ENCODE measurements at places on chromosomes 6 and 20. TPM values are rescaled to one million over a fixed set of nuclear protein-coding genes. Genes with fewer than 3 reads are reported as not detected.

GRCh38 chr6:4693173-4693970 is 82.8 kb upstream of the CDYL start:
- DNase-seq: no peak

DNA sequence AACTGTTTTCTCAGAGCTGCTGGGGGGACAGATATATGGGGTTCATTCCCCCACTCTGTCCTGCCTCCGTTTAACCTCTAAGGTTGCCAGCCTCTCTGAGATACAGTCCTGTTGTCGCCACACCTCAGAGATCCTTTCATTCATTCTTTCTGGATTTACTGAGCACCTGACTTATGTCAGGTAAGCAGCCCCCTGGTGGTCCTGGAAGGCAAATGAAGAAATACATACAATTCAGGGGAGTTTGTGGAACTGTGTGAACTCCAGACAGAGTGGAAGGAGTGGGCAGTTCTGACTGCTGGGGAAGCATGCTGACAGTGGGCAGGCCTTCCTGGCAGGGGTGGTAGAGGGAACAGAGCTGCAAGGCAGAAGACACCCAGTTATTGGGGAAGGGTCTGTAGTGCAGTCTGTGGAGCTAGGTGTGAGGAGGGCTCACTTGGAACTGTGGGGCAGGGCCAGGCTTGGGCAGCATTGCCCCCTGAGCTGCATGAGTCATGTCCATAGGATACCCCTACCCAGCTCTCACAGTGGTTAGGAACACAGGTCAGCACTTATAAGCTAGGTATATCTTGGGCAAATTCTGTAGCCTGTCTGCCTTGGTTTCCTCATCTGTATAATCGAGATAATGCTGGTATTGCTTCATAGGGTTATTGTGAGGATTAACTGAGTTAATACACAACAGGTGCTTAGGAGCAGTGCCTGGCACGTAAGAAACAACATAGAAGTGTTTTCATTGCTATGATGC is 12.8 kb upstream of the SGK2 start:
- DNase-seq: no peak

Gene UBD
- polyA plus RNA-seq: 1.3 TPM

DNA sequence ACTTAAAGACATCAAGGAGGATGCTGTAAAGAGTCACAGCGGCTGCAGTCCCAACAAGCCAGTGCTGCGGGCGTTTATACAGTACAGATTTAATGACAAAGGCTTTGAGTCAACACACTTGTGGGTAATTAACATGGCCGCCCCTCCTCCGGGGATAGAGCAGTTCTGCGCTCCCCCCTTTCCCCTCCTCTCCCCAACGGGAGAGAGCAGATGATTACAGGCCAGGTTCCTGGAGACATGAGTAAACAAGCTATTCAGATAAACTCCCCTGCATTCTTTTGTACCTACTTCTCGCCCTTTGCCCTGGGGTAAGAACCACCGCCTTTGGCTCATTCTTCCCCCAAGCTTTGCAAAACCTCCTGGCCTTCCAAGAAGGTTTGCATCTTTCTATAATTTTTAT is 23.6 kb upstream of the FABP7 start:
- no peak for DNase-seq

- DNase-seq: no peak
Measured at GRCh38 chr6:154384191-154384590, 27.6 kb upstream of the IPCEF1 start.

Gene DEFB132
- 0.10 TPM for polyA plus RNA-seq

Gene TOX2
- polyA plus RNA-seq: 5.5 TPM

DNA sequence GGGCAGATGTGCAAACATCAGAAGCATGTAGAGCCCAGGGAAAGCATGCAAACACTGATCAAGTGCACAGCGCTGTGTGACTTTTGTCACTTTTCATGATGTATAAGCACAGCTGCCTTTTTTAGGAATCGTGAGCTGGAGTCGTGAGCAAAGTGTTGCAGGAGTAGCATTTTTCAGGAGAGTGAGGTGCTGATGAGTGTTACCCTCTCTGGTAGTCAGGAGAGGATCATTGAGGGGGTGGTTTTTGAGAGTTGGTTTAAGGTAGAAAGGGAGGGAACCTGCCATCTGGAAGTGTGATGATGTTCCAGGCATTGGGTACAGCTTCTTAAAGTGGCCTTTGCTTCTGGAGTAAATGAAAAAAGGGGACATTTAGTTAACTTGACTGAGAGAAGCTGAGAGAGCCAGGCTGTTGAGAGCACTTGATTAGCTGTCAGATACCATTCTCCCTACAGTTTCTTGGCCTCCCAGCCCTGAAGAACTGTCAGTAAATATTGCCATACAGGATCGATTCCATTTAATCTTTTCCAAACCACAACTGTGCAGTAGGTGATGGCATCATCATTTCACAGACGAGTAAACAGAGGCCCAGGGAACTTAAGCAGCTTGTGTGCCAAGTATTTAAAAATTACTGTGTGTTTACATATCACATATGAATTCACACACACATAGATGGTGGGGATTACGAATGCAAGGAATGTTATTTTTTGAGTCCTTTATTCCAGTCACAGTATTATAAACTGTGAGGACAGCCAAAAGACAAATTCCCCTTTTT is 28.9 kb downstream of the TPD52L1 start:
- no peak for DNase-seq

- no peak for DNase-seq
Measured at GRCh38 chr20:61902221-61902869, 163.3 kb downstream of the TAF4 start.

DNA sequence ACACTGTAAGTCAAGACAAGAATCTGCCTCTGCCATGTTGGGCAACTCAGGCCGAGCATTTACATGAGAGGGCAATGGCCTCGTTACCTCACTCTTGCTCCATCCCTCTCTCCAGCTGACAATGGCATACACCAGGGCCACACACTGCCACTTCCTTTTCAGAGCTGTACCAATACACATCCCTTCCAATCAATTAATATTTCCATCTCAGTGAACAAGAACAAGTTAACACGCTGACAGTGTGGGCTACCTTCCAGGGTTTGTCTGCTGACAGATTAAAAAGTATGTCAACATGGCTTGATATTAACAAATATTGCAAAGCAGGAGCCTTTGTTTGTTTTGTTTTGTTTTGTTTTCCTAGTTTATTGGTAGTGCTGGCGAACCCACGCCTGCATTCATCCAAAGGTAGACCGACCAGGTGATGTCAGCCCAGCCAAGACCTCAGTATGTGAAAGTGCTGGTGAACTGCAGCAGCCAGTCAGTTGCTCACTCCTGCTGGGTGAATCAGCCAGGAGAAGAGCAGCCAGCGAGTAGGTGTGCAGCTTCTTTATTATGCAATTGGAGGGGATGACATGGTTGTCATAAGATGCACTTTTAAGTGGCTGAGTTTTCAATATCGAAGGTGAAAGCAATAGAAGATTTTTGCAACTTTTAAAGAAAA is 487.3 kb upstream of the JARID2 start:
- DNase-seq: no peak

DNA sequence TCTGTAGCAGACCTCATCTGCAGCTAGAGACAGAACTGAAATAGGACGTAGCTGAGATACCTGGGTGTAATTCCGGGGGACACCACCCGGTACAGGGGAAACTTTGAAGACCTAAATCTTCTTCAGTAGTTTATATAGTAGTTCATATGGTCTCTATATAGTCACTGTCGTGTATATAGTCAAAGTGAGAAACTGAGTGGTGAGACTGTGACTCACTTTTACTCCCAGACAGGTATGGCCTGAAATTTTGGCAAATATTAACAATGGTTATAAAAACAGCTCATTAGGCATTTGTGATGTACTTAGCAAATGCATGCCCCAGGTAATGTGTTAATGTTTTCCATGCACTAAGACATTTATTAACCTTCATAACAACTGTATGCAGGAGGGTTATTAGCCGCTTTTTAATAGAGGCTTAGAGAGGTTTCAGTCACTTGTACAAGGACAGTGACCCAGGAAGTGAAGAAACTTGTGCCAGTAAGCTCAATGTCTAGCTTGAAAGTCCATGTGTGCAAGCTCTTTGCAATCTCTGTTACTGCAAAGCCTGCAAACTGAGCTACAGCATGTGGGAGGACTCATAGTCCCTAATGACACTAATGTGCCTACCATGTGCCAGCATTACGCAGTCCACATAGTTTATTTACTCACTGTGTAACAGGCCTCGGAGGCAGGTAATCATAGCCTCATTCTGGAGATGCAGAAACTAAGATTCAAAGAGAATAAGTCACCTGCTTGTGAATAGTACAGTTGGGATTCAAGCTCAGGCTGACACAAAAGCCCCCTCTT is 165.4 kb upstream of the CHD6 start:
- no peak for DNase-seq

Gene UBE2C
- 70.7 TPM for polyA plus RNA-seq

Gene MYCT1
- 15.9 TPM for polyA plus RNA-seq

DNA sequence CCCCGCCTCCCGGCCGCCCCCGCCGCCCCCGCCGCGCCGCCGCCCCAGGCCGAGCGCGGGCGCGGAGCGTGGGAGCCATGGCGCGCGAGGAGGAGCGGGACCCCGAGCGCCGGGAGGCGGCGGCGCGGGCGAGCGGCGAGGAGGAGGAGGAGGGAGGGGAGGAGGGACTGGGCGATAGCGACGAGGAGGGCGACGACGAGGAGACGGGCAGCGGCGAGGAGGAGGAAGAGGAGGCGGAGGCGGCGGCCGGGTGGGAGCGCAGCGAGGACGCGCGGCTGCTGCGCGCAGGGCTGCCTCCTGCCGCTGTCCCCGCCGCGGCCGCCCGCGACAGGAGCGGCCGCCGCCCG is at the start of gene SLC24A3:
Gene SLC24A3 (plus strand): TSS at position 174 of the 347 bp plus-strand sequence.
- DNase-seq: no peak

GRCh38 chr20:1555952-1556351 is 1.6 kb downstream of the SIRPD start:
- no peak for DNase-seq

DNA sequence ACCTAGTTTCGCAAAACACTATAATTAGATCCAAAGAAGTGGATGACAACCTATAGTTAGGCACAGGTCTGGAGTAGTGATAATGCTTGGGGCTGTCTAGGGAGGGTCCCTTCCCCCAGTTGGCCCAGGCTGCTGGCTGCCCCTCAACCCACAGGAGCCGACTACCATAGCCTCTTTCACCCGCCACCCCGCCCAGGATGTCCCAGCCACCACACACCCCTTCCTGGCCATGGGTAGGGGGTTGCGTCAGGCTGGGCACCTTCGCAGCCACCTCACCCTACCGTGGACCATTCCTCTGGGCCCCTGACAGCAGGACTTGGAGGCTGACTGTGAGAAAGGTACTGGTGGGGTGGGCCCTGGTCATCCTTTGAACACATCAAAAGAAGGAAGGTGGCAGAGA is 8.5 kb downstream of the TFEB start:
- no peak for DNase-seq

Gene ADGRF4
- polyA plus RNA-seq: 0.30 TPM

GRCh38 chr20:11076434-11077105 is 402.8 kb upstream of the JAG1 start:
- DNase-seq: no peak

Gene THEMIS
- polyA plus RNA-seq: not detected

DNA sequence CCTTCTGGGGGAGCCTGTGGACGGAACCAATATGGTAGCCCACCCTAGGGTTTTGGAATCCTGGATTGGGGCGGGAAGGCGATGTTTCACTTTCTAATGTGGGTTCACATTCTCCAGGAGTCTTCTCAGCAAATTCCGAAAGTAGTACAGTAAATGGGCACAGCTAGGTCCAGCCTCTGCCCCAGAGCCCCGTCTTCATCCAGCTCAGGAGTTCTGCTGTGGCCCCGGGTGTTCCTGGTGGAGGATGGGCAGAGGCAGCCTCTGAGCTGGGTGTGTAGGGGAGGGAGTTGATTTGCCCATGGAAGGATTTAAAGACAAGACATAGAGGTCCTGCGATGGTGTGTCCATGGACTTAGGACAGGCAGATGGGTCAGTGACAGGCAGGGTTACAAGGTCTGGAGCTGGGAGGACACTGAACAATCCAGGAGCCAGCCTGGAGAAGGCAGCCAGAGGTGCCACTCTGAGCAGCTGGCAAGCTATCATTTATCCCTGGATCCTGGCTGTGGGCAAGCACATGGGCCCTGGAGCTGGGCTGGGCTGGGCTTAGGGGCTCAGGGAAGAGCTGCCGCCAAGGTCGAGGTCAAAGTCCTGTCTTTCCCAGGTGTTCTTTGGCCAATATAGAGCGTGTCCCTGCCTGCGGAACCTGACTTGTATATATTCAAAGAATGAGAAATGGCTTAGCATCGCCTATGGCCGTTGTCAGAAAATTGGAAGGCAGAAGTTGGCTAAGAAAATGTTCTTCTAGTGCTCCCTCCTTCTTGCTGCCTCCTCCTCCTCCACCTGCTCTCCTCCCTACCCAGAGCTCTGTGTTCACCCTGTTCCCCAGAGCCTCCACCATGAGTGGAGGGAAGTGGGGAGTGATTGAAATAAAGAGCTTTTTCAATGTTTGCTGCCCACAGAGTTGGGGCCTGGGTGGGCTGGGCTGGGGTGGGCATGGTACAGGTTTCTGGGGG is 6.7 kb downstream of the CLPSL1 start:
- DNase-seq: no peak

- no peak for DNase-seq
Measured at GRCh38 chr6:44257753-44258324, 511 bp upstream of the SLC35B2 start.

DNA sequence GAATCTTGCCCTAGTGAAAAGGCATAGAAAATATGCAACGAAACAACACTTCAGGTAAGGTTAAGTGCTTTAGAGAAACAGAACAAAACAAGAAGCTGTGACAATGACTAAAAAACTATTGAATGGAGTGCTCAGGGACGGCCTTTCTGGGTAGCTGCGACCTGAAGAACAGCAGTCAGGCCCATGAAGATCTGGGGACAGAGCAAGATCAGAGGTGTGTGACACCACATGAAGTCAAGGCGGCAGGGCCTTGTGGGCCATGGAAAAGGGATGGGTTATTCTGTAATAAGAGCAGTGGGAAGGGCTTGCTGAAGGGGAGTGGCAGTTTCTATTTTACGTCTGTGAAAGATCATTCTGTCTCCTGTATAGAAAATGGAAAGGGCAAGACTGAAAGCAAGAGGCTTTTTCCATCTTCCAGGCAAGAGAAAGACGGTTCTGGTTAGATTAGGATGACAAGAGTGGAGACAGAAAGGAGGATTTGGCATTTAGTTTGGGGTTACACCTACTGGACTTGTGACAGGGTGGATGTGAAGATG is 5.1 kb downstream of the UBE2V1 start:
- DNase-seq: no peak

- DNase-seq: no peak
Measured at GRCh38 chr6:31495580-31495979, 2.4 kb upstream of the MICB start.

DNA sequence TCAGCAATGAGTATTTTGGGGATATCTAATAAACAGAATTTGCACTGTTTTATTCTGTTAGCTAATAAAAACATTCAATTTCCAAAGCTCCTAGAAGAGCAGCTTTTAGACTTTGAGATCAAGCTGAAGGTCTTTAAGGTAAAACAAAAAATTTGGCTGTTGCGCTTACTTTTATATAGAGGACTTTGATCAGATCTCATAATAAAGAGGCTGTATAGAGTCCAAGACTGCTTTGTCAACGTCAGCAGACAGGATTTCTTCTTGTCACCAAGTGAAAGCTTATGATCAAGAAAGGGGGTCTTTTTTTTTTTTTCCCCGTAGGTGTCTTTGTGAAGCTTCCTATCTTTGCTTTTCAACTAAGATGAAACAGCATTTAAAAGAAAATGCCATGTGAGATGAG is 556.5 kb upstream of the SLC35B3 start:
- DNase-seq: no peak

Data from left renal cortex interstitium (tissue), 4 donors.